ENCODE measurements at places on chromosomes 4 and X.

- no peak for DNase-seq
Observed at GRCh38 chr4:23423540-23423939, 466.3 kb downstream of the PPARGC1A start.

- DNase-seq = no peak
Observed at GRCh38 chr4:140423106-140423505, 4.3 kb downstream of the CLGN start.

DNA sequence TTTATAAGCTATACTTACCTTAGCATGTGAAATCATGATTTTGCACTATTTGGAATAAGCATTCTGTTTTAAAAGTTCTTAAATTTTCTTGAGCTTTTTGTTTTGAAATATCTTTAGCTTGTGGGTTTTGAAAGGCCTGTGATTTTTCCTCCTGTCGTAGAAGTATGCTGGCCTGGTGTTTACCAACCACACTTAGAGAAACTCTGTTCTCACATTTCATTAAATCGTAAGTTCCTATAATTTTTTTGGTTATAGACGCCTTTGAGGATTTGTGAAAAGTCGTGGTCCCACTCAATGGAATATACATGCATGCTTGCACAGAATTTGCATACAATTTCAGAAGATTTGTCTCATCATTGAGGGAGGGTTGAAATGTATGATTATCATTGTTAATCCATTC lies 63.6 kb downstream of the PDLIM5 start:
- DNase-seq = no peak

DNA sequence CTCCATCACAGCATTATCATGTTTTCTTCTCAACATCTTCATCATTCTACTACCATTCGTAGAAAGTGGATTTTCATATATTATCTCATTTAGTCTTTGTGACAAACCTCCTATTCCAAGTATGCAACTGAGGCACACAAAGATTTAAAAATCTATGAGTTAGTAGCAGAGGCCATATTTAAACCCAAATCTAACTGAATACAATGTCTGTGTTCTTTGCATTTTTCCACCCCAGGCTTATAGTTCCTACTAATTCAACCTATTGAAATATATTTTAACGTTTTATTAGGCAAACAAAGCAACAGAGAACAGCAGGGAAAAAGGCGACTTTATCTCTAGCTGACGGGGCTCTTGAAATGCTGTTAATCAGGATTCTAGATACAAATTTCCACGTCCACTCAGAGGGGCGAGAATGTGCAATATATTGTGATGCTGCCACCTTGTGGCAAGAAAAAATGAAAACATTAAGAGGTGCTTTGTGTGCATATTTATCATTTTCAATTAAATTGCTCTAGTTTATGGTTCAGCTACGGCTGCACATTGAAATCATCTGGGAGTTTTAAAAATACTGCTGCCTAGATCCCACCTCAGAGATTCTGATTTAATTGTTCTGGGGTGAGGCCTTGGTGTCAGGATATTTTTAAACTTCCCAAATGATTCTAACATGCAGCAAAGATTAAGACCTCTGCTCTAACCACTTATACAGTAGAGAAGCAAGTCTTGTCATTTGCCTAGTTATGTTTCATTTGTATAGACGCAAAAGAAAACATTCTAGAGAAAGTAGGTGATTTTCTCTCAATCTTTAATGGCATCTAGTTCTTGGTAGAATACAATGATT lies 315.9 kb downstream of the MAPK10 start:
- DNase-seq = peak; percentile 43

DNA sequence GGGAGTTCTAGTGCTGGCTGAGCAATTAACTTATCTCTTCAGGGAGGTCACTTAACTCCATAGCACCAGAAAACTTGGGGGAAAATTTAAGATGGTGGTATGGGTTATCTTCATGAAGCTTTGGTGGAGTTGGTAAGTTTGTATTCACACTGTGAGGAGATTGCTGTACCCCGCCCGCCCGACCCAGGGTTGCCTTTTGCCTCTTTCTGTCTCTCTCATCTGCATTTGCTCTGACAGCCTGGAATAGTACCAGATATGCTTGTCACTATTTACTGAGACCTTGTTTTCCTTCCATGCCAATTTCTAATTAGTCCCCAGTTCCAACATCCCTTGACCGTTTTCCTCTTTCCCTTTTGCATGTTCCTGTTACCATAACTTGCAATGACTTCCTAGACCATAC lies 33.1 kb upstream of the ARHGEF9 start:
- DNase-seq = no peak

- no peak for DNase-seq
Observed at GRCh38 chrX:111443946-111444345, 32.0 kb upstream of the DCX start.

- no peak for DNase-seq
Observed at GRCh38 chr4:134708026-134708425, 506.4 kb upstream of the PABPC4L start.

DNA sequence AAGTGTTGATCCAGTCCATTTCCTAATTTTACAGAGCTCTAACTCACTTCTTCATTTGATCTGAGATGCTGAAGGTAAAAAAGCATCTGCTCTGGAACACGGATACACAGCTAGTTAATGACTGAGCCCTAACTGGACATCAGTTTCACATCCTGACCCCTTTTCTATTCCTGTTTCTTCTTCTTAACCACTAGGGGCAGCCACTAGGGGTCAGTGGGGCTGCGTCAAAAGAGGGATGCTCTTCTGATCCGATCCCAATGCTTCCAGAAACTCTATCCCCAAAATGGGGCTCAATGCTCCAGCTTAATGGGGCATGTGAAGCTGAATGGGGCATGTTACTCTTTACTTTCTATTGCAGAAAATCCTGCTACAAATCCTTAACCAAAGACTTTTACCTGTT lies 33.4 kb upstream of the PHKA2 start:
- DNase-seq = no peak

GRCh38 chrX:43605351-43605750 lies 50.7 kb upstream of the MAOA start:
- DNase-seq = no peak

All from KG1 (cell line).